ENCODE measurements at places on chromosomes 4 and X.
A peak's percentile ranks its signal among the peaks of the same experiment; 100 is the strongest.

DNA sequence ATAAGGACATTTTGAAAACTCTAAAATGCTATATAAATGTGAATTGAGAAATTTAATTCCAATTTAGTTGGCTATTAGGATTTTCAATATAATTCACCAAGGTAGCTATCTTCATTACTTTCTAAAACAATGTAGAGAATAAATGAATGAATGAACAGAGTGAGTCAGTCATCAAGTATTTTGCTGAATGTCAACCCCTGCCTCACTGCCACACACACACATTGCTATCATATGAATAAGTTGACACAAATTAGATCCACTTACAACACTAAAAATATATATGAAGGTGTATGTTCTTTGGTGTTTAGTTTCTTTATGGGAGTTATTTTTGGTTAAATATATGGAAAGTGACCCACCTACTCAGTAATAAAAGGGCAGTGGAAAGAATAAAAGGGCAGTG is 141.4 kb upstream of the SMIM10 start:
- DNase-seq: no peak

DNA sequence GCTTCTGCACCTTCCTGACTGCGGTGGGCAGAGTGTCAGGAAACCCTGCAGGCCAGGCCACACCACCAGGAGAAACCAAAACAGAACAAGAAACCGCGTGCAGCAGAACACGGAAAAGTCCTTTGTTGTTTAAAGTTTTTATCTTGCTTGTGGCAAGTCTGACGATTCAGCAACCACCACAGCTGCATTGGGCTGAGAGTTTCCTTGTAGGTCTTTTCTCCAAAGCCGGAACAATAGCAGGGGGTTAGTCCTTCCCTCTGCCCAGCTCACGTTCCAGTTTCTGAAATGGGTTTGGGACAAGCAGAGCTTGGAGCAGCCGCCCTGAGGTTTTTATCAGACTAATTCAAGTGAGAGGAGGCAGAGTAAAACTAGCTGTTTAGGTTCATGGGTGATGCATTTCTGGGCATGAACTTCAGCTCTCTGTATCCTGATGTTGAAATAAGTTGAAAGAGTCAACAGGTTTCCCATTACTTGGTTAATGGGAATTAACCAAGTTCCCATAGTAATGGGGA is 216.9 kb downstream of the PTTG2 start:
- no peak for DNase-seq

GRCh38 chrX:23779025-23779424 is 3.9 kb upstream of the SAT1 start:
- DNase-seq: peak; percentile 64

DNA sequence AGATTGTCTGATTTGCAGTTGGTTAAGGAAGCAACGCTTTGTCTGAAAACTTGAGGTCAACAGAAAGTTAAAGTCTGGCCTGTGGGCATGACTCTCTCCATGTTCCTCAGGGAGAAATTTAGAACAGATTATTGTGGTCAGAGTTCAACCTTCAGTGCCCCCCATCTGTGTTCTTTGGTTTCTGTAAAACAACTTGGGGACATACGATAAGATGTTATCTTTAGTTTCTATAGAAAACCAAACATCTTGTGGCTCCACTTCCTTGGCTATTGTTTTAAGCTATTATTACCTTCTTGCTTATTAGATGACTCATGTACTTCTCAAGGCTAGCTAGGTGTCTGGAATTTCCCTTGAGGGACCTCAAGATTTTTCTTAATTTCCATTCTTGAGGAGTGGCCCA is 507.7 kb downstream of the PDHA2 start:
- no peak for DNase-seq

GRCh38 chr4:139554642-139554892 is 1.5 kb downstream of the SETD7 start:
- DNase-seq: no peak

GRCh38 chr4:152166567-152166966 is 369.3 kb downstream of the FBXW7 start:
- no peak for DNase-seq

DNA sequence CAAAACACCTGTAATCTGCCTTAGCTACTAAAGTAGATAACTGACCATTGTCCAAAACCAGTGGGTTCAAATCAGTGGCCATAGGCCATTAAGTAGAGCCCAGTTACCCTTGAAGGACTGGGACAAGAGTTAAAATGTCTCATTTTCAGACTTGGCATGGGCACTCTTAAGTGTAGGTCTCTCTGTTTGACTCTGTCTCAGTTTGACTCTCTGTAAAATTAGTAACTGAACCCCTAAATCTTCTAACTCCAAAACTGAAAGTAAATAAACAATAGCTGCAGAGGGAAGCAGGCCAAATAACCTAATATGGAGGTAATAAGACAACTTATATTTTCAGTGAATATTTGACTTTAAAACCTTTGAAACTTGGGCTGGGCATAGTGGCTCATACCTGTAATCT is 89.1 kb downstream of the SLC16A2 start:
- DNase-seq: no peak

- DNase-seq: no peak
Observed at GRCh38 chrX:19855700-19856381, 31.6 kb downstream of the SH3KBP1 start.

GRCh38 chr4:164304101-164304639 is 449.8 kb upstream of the SMIM31 start:
- DNase-seq: no peak

- DNase-seq: no peak
Observed at GRCh38 chr4:108779958-108780357, 17.1 kb upstream of the ETNPPL start.

GRCh38 chr4:173418639-173419038 is 19.7 kb upstream of the SCRG1 start:
- no peak for DNase-seq

GRCh38 chr4:89338206-89338605 is 30.6 kb upstream of the GPRIN3 start:
- no peak for DNase-seq

GRCh38 chr4:151417164-151417571 is 8.2 kb downstream of the FHIP1A start:
- DNase-seq: no peak

DNA sequence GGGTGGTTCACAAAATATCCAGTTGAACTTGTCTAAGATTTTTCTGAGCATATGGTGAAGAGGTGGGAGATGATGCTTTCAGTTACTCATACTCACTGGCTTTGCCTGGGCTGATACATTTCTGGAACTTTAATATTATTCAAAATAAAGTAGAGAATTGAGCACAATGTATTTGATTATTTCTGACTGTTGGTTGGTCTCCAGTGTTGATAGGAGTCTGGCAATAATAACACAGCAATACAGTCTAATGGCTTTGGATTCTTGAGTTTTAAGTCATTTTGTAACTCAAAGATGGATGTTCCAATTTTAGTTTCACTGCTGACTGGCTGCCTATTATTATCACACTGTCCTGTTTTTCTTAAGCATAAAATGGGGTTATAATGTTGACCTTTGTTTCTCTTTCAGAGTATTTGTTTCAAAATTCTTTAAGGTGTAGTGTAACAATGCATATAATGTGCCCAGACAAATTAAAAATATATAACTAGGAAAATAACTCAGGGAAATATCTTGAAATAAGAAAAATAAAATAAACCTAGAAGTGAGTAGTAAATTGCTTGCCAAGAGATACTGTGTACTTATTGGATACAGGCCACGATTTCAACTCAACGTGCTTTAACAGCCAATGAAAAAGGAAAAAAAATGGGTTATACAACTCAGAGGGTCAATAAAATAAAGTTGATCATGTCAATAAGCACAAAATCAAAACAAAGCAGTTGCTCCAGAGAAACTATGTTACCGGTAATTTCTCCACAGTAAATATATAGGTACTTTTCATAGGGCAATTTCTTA is 99.0 kb downstream of the ARSJ start:
- no peak for DNase-seq

GRCh38 chr4:159185591-159186023 is 82.7 kb downstream of the RAPGEF2 start:
- DNase-seq: no peak

DNA sequence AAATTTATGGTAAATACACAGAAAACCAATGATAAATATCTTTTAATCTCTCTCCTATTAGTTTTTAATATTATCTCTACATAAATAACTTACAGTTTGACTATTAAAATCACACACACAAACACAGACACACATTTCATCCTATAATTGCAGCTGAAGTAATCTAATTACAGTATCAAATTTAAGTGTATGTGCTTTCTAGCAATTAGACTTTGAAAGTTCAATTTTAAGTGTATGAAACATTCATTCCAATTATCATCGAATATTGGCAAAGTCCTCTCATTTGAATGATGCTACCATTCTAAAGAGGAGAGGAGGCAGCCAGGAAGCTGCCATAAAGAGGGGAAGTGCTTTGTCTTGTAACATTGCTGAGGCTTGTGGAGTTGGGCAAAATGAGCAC is 221.2 kb upstream of the PABPC4L start:
- DNase-seq: no peak

GRCh38 chrX:84339507-84340364 is 151.7 kb upstream of the RPS6KA6 start:
- DNase-seq: no peak

DNA sequence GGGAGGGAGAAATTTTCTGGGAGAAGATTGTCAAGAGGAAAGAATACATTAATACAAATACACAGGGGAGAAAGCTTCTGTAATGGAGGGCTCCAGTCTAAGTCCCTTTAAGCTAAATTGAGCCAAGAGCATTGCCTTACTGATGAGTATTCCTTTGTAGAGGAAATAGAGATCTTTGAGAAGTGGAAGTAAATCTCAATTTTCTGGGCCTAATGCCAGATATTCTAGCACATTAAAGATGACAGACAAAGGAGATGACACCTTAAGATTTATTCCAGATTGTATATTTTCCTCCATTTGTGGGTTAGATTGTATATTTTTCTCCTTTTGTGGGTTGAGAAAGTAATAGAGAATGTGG is 28.5 kb upstream of the SMAD1 start:
- DNase-seq: no peak

- DNase-seq: no peak
Observed at GRCh38 chr4:99876946-99877345, 17.3 kb downstream of the LAMTOR3 start.

DNA sequence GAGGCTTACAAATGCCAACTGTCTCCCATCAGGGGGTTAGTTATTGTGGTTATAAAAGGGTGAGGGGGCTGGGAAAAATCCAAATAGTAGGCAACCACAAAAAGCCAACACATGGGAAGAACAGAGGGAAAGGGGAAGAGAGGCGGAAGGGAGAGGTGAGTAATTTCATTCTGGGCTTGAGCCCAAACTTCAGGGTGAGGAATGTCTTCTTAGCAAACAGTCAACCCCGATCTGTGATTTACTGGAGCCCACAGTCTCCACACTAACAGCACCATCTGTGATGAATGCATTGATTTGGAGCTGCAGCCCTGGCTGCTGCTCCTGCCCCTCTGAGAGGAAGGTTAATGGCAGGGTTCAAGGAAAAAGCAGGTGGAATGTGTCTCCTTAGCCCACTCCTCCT is 162.2 kb upstream of the GPR101 start:
- peak; percentile 6 for DNase-seq

GRCh38 chrX:46758163-46758955 is 559 bp downstream of the SLC9A7 start:
- no peak for DNase-seq

GRCh38 chr4:5114950-5115349 is 63.7 kb downstream of the STK32B start:
- no peak for DNase-seq

- DNase-seq: no peak
Observed at GRCh38 chrX:64976673-64977040, 407 bp upstream of the ZC4H2 start.

GRCh38 chrX:134633832-134634231 is 24.4 kb downstream of the PLAC1 start:
- DNase-seq: no peak

DNA sequence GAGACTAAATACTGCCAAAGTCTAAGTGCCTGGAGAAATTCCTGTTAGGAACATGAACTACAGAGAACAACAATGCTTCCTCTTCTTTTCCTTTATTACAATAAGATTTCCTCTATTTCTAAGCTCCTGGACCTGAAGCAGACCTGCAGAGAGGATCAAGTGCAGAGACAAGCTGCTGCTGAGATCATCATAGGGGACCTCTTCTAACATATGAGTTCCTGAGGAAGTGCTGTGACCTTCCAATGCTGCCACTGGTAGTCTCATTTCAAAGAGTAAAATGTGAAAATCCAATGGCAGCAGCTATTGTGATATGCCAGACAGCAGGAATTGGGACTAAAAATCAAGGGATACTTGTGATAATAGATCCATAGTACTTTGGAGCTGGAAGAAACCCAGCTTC is 28.0 kb downstream of the CCNG2 start:
- no peak for DNase-seq

GRCh38 chr4:170169699-170170098 is 79.9 kb upstream of the AADAT start:
- DNase-seq: no peak

DNA sequence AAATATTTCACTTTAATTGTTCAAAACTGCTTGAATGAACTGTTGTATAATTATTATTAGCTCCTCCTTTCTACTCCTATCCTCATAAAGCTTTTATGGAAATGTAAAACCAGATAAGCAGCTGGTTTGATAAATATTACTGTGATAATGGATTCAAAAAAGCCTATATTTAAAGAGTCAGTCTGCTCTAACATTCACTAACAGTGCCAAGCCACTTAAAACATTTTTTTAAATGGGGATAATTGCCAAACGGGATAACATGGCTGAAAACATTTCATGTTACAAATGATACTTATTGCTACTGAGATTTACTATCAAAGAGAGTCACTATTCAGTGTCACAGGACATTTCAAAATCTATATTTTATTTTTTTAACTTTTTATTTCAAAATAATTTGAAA is 17.4 kb downstream of the ARHGAP24 start:
- DNase-seq: no peak

DNA sequence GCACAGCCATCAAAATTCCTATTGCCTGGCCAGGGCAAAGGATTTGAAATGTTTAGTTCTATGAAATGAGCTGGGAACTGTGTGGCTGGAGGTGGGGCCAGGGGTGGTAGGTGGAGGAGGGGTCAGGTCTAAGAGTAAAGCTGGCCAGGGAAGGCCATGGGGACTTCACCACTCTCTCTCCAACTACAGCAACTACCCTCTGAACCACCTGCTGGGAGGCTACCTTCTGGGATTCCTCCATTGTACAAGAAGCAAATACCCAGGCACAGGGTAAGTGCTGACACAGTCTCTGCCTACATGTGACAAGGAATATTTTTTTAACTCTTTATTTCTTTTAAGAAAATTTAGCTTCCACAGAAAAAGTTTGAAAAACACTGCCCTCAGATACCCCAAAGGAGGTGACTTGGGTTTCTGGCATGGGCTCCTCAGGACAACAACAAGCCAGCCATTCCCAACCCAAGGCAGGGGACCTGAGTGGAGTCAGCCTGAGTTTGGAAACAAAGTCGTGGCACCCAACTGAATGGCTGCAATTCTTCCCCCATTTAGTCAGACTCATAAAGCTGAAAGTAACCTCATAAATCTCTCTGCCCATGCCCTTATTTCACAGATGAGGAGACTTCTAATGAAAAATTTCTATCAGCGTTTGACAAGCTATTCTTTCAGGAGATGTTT is 593.8 kb upstream of the DIPK2B start:
- no peak for DNase-seq

DNA sequence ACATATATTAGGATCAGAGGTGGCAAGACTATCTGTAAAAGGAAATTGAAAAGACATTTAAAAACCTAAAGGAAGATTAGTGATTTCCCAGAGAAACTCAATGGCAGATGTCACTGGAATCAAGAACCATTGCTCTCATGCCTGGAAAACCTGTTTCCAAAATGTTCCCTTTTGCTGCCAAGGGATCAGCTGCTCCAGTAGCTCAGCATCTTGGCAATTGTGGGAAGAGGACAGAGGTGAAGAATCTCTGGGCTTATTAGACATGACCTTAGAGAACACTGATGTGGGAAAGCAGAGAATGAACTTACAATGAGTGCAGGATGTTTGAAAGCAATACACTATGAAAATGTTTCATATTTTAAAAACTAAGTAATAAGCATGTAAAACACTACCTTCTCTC is 98.3 kb downstream of the SHROOM3 start:
- no peak for DNase-seq
